ENCODE measurements at places on chromosomes 12 and 14.

DNA sequence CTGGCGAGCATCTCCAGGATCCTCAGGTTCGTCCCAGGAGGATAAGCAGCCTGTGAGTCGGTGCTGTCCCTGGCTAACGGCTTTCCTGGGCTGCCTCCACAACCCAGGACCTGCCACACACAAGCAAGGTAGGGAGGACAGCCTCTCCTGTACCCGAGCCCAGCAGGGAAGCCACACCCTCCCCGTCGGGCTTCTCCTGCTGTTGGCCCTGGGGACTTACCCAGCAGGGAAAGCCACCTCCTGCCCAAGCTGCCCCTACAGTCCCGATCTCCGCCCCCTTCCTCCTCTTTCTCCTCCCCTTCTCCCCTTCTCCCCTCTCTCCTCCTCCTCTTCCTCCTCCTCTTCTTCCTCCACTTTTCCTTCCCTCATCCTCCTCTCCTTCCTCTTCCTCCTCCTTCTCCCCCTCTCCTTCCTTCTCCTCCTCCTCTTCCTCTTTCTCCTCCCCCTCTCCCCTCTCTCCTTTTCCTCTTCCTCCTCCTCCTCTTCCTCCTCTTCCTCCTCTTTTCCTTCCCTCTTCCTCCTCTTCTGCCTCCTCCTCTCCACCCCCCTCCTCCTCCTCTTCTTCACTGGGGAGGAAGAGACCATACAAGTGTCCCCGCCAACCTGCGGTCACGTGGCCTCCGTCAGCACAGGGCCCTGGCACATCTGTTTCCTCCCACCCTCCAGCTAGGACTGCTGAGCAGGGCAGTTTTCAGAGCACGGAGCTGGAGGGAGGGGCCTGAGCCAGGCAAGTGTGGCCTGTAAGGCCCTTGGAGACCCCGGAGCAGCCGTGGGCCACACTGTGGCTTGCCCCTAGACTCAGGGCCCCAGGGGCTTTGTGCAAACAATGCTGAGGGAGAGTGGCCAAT is 17.3 kb upstream of the RFLNA start:
- no peak for DNase-seq

DNA sequence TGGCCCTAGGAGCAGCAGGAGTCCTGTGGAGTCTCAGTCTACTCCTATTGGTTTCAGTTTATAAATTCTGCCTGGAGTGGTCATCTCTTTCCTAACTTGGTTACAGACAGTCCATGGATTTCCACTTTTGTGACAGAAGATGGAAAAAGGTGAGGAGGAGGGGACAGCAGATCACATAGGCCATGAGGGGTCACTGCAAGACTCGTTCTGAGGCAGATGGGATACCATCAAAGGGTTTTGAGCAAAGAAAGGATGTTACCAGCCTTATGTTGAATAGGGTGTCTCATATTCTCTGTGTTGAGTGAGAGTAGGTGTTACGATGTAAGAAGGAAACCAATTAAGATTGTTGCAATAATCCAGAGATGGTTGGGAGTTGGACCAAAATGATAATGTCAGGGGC is 15.3 kb downstream of the PDE3A start:
- no peak for DNase-seq

DNA sequence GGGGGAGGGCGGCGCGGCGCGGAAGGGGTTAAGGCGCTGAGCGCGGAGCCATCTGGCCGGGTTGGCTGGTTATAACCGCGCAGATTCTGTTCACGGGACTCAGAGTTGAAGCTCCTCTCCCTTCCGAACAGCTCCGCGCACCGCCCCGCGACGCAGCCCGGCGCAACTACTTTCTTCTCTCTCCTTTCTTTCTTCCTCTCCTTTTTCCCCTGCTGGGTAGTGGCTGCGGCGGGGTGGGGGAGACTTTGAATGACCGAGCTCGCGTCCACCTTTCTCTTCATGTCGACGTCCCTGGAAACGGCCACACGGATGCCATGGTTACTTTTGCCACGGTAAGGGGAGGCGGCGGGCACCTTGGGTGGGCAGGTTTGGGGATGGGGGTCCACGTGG is at the start of gene NTF3:
Gene NTF3, plus strand, starts transcription at position 98 of the 390 bp plus-strand sequence. Its CDS starts 217 bp downstream, at position 315.
- no peak for DNase-seq

DNA sequence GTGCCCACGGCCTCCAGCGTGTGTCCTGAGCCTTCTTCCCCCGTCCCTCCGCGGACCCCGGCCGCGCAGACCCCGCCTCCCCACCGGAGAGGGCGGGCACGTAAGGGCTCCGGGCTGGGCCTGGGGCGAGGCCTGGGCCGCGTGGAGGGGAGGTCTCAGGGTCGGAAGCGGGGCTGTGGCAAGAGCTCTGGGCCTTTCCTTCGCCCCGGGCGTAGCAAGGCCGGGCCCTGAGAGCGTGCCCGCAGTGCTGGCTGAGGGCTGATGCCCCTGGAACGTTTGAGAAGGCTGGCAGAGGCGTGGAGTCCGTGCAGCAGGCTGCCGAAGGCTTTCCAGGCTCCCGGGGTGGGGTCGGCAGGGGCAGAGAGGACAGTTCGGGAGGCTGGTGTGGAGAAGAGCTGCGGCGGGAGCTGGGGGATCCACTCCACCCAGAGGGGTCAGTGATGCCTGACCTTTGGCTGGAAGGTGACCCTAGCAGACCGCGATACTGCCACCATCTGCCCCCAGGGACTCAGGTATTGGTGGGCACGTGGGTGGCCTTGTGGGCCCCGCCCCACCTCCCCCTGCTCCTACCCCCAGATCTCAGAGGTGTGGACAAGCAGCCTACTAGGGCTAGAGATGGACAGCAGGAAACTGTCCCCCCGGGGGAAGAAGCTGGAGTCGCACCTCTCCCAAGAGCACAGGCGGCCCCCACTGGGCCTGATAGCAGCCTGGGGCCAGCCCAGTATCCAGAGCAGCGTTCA is 558 bp downstream of the TEX22 start:
- DNase-seq = no peak

DNA sequence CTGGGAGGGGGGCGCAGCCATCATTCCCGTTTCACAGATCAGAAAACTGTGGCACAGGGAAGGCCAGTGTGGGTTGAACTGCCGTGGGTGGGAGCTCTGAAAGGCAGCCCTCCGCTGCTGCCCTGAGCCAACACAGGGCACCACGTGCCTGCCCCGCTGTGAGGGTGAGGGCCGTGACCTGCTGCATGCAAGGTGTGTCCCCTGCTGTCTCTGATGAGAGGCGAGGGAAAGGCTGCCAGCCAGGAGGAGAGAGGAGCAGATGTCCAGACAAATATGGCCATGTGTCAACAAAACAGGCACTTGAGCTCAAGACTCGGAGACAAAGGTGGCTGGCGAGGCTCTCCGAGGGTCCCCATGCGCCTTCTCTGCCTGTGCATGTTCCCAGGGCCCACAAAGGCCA is 108.8 kb downstream of the RBM19 start:
- DNase-seq = no peak

GRCh38 chr12:30144777-30145683 is 361.3 kb upstream of the TMTC1 start:
- no peak for DNase-seq

GRCh38 chr14:103382376-103382775 is 2.8 kb upstream of the MARK3 start:
- DNase-seq = no peak
